Left forelimb (tissue), 1 donor: ENCODE measurements at places on chromosomes 11 and 22.

DNA sequence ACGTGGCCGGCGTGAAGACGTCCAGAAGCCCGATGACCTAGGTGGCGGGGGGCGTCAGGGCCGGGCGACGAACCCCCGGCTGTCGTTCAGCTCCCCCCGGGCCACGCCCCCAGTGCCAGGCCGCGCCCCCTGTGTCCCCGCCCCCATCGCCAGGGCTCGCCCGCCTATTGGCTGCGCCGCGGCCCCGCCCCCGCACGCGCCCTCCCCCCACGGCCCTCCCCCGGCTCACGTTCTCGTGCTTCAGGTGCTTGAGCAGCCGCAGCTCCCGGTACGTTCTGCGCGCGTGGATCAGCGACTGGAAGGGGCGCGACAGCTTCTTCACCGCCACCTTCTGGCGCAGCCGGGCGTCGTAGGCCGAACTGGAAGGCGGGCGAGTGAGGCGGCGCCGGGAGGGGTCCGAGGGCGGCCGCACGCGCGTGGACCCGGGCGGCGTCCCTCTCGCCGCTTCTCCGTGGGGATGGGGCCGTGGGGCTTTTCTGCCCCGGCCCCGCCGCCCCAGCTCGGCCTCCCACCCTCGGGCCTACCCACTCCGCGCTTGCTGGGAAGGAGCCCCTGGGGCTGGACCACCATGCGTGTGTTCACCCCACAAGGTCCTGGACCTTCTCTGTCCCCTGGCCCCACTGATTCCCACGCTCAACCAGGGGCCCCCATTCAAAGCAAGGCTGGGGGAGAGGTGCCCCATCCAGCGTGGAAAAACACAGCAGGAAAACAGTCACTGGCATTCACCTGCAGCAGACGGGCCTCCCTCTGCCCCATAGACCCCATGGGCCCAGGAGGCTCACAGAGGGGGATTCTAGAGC is 2.4 kb downstream of the MAPK11 start:
- DNase-seq = peak; percentile 82

GRCh38 chr11:95994329-95994728 is 70.4 kb upstream of the MTMR2 start:
- no peak for DNase-seq

GRCh38 chr11:74465291-74465708 is 2.0 kb downstream of the KCNE3 start:
- no peak for DNase-seq

DNA sequence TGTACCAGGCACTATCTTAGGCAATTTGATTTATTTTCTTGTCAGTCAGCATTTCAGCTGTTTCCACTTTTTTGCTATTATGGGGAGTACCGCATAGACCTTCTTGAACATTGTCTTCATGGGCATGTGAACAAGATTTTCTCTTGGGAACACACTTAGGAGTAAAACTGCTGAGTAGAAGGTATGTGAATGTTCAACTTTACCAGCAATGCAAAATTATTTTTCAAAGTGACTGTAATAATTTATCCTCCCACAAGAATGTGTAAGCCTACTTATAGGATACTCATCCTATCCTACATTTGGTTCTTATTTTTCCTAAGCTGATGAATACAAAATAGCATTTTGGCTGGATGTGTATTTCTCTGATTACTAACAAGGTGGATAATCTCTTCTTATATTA is 132.0 kb upstream of the NAV2 start:
- DNase-seq = no peak

- no peak for DNase-seq
Measured at GRCh38 chr22:39012533-39013511, 1.2 kb upstream of the APOBEC3C start.

GRCh38 chr11:57979532-57980079 is 44.1 kb upstream of the OR9Q1 start:
- DNase-seq = no peak

DNA sequence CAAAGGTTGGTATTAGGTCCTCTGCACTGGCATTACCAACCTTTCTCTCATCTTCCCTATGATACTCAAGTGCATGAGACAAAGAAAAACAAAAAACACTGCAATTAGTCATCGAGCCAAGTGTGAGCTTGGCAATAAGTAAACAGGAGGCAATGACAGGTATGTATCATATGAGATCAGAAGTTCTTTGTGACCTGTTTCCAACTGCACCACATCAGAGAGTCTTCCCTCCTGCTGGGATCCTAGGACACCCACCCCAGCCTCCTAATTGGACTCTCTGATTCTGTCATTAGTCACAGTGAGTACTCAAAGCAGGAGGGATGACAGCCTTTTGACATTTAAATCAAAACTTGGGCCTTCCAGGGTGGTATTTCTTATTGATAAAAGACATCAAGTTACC is 7.8 kb upstream of the JAML start:
- no peak for DNase-seq

DNA sequence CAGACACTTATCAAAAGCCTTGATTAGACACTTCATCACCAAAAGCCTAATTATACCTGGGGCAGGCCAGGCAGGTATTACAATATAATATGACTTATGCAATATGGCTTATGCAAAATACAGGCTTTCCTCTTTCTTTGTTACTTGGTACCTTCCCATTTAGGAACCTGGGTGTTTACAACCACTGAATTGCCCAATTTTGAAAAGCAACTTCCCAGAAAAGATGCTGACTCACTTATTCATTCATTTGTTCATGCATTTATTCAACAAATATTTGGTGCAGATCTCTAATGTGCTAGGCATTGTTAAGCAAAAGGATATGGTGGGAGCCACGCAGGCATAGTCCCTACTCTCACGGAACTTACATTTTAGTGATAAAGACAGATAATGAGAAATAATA is 13.6 kb upstream of the JAML start:
- DNase-seq = no peak

- no peak for DNase-seq
Measured at GRCh38 chr11:1073261-1073724, 1.4 kb upstream of the MUC2 start.

DNA sequence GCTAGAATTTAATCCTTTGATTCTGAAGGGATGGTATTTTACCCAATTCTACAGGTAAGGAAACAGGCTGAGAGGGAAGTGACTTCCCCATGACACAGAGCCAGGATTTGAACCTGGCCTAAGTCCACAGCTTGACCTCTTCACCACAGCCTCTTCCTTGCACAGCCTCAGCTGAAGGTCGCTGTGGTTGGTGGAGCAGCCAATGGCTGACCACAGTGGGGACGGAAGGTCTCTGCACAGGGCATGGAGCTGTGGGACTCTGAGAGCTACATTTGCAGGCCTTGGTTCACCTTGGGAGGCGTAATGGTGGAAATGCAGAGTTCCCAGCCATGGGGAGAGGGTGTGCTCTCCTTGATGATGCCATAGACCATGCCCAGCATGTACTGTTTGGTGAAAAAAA is 295.0 kb downstream of the DDX10 start:
- DNase-seq = no peak

DNA sequence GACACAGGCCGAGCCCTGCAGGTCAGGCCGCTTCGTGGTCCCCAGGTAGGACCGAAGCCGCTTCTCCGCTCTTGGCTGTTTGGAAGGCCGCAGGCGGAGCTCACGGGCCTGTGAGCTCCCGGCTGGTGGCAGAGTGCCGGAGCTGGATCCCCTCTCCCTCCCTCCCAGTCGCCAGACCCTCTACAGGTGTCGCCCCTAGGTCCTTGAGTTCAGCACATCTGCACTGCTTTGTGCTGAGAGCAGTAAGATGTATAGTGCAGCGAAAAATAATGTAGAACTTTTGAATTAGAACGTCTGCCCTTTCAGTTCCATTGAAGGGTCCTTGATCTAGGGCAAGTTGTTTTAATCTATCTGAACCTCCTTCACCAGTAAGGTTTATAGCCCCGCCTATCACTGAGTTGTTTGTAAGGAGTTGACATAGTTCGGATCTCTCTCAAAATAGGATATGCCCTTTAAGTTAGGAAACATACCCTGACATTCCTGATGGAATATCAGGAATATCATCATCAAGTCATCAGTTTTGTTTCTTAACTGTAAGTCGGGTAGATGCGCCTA is 419 bp downstream of the ANKRD49 start:
- DNase-seq = no peak

DNA sequence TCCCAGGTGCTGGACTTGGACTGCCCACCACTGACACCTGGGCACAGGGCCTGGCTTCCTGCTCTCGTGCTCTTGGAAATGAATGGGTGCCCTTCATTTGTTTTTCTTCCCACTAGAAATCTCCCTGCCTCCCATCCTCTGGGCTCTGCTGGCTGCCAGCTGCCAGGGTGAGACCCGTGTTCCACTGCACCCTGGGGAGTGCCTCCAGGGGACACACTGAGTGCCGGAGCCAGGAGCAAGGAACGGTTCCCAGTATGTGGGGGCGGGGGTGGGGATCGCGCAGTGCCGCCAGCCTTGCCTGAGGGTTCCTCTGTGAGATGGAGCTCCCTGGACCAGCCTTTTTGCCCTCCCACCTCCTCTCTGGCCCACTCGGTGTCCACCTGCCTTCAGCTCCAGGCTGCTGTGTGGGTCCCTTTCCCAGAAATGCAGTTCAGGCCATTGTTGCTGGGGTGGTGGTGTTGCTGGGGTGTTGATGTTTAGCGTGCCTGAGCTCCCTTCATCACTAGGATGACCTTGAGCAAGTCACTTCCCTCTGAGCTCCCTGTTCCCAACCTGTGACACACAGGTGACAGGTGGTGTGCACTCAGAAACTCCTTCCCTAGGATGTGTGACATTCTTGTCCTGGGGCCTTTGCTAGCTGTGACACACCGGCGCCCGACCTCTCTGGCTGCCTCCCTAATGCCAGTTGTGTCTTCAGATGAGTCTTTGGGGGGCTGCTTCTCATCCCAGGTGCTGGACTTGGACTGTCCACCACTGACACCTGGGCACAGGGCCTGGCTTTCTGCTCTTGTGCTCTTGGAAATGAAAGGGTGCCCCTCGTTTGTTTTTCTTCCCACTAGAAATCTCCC is 72.1 kb downstream of the MED15 start:
- no peak for DNase-seq

GRCh38 chr22:27749597-27750225 is 51.8 kb downstream of the MN1 start:
- DNase-seq = peak; percentile 64

- no peak for DNase-seq
Measured at GRCh38 chr11:120611581-120611980, 100.0 kb downstream of the GRIK4 start.

- no peak for DNase-seq
Measured at GRCh38 chr11:19713196-19714021, 772 bp downstream of the NAV2 start.

- no peak for DNase-seq
Measured at GRCh38 chr11:113814181-113814580, 34.6 kb downstream of the CLDN25 start.

GRCh38 chr22:41963453-41964111 is 5.7 kb upstream of the SEPTIN3 start:
- DNase-seq = no peak

GRCh38 chr22:38935023-38935422 is 22.4 kb upstream of the APOBEC3A start:
- no peak for DNase-seq

DNA sequence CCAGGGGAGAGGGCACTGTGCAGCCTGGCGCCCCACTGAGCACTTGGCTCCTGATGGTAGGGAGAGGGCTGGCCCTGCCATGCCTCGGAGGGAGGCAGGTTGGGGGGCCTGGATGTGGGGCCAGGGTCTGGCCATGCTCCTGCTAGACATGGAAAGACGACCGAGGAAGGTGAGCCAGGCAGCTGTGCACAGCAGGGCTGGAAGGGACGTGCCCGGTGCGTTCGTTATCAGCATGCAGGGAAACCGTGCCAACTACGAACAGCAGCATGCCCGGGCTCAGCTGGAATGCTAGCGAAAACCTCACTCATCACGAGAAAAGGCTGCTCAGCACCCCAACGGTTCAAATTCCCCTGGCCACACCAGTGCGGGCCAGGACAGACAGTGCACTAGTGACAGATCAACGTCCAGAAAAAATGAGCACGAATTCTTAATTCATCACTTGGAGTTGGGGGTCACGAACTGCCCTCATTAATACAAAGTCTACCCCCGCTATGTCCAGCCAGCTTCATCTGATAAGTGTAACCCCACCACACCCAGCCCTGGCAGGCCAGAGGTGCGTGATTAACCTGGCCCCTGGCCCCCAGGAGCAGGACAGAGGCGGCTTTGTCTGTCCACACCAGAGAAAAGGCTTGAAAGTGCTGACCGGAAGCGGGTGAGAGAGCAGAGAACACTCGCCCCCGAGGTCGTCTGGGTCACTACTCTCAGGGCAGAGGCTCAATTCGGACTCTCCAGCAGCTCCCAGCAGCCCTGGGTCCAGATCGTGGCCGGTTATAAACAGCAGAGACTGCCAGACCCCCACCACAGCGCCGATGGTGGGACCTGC is 84.2 kb downstream of the CELSR1 start:
- DNase-seq = no peak

DNA sequence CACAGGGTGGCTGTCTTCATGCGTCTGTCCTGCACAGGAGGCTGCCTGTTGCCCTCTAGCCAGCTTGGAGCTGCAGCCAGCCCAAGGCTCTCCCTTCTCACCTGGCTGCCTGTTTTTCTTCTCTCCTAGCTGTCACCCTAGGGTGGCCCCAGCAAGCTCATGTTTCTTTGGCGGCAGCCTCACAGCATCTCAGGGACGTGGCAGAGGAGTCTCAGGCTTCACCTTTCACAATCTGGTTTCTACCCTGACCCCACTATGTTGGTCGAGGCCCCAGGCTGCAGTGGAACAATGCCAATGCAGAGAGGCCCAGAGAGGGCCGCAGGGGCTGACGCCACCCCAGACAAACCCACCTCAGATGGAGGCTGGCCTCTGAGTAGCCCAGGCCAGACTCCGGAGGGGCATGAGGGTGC is 2.5 kb upstream of the CLDN5 start:
- DNase-seq = no peak

DNA sequence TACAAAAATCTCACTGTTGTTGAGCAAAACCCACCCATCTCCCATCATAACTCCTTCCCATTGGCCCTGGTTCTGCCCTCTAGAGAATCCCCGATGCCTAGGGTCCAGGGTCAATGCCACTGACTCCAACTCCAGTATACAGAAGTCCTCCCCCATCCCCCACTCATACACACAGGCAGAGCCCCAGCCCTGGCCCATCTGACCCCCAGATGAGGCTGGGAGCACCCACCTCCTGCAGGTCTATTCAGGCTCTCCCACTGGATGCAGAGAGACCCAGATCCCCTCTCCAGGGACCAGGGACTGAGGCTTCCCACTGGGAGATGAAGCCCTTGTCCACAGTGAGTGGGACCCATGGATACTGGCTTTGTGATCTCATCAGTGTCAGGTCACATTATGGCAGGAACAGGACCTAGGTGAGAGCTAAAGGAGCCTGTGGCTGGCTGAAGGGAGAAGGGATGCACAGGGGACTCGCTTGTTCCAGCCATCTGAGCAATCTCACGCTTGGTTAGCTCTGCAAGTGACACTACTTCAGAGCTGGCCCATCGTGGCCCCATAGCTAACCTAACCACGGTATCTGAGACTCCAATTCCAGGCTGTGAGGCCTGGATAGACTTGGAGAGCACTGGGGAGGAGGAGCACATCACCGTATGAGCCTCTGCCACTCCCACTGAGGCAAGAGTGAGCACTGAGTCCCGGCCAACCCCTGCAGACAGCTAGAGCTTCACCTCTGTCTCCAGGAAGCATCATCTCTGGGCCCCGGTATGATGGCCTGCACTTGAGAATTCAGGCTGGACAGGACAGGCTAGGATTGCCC is 35.7 kb downstream of the TRIM29 start:
- no peak for DNase-seq
